ENCODE measurements at places on chromosomes 3 and 15.

GRCh38 chr3:194494951-194495374, 8.2 kb upstream of the ATP13A3 start:
- DNase-seq, result no peak
- H3K36me3 ChIP-seq, result no peaks in the 10 kb centered on the region
- peaks cover 16% of the 10 kb centered on the region for H3K4me1 ChIP-seq

- no peak overlapping the region for H3K27ac ChIP-seq
- peaks cover 78% of the 10 kb centered on the region for H3K27me3 ChIP-seq
- peaks cover 2% of the 10 kb centered on the region for H3K4me1 ChIP-seq
- no peak for DNase-seq
Measured at GRCh38 chr15:36878684-36879262, 221.6 kb downstream of the MEIS2 start.

DNA sequence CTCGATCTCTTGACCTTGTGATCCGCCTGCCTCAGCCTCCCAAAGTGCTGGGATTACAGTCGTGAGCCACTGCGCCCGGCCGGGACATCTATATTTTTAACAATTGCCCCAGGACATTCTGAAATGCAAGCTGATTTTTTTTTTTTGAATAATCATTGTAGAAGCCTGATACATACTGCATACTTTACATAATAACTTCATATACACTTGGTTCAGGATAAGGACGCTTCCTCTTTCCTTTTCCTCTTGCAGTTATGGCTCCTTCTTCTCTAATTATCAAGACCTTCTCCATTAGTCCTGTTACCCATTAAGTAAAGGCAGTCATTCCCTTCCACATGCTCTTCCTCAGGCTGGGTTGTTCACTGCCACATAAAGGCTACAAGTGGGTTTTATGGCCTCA, 58.3 kb downstream of the SLCO3A1 start:
- peaks cover 29% of the 10 kb centered on the region for H3K36me3 ChIP-seq
- no peak overlapping the region for H3K27ac ChIP-seq
- no peak for DNase-seq
- no peak overlapping the region for H3K4me3 ChIP-seq

DNA sequence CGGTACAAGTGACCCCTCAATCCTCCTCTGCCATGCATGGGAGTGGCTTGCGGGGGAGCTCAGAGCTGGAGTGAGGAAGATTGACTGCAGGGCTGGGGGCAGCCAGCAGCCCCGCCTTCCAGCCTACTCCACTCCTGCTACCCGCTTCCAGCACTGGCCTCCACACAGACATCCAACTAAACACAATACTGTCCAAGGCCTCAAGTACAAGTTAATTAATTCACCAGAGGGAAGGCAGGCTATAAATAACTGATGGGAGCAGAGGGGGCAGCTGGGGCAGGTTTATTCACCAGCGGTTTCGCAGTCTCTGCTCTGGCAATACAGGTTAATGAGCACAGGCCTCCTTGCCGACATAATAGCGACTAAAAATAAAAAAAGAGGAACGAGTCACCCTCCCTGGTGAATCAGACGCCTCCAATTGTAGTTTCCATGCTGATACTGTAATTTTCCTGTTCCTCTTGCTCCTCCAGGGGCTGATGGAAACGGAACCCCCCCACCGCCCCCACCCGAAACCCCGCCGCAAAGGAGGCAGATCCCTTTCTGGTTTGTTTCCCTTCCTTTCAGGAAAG, 166.4 kb upstream of the TLE3 start:
- DNase-seq, result no peak
- no peaks in the 10 kb centered on the region for H3K36me3 ChIP-seq
- H3K27me3 ChIP-seq, result peaks cover 55% of the 10 kb centered on the region
- H3K27ac ChIP-seq, result no peak overlapping the region
- no peak overlapping the region for H3K4me3 ChIP-seq

DNA sequence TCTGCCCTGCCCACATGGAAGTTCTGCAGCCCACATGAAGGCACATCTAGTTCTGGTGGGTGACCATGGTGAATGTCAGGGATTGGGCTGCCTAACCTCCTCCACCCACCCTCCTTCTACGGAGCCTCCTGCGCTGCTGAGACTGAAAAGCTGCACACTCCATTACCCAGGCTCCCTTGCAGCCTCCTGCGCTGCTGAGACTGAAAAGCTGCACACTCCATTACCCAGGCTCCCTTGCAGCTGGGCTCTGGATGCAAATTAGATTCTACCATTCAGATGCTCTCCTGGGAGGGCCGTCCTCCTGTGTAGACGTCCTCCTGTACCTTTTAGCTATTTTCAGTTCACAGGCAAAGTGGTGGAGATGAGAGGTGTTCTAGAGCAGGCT, 32.1 kb downstream of the POMGNT2 start:
- DNase-seq, result no peak
- no peaks in the 10 kb centered on the region for H3K27me3 ChIP-seq
- H3K4me1 ChIP-seq, result no peaks in the 10 kb centered on the region
- no peak overlapping the region for H3K4me3 ChIP-seq
- H3K27ac ChIP-seq, result no peak overlapping the region

DNA sequence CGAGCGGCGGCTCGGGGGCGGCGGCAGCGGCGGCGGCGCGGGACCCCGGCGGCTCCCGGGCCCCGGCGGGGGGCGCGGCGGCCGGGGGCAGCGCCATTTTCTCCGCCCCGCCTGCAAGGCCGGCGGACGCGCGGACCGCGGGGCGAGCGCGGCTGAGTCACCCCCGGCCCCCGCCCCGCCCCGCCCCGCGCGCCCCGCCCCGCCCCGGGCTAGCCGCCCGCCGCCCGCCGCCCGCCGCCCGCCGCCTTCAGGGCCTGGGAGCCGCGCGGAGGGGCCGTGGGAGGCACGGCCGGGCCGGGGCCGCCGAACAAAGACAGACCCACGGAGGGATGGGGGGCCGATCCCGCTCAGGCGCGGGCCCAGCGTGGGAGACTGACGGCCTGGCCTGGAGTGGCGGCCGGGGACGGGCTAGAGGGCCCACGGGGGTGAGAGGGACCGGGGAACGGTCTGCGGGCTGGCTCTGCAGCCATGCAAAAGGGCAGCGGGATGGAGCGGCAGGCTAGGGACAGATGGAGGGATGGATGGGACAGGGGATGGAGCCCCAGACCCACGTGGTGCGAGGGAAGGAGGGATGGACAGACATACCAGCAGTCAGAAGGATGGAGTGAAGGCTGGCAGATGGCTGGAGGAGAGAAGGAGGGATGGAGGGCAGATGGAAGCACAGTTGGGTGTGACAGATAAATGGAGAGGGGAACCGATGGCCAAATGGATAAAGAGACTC, at the start of gene EIF4E3:
EIF4E3 (minus strand) TSS at position 132 of the 721 bp plus-strand sequence; CDS start at position 97, 35 bp downstream.
- H3K27me3 ChIP-seq, result no peaks in the 10 kb centered on the region
- peak within 1 kb of the TSS; percentile 94 for H3K4me3 ChIP-seq
- peak within 1 kb of the TSS; percentile 94 for H3K27ac ChIP-seq
- peaks cover 18% of the 10 kb centered on the region for H3K36me3 ChIP-seq

DNA sequence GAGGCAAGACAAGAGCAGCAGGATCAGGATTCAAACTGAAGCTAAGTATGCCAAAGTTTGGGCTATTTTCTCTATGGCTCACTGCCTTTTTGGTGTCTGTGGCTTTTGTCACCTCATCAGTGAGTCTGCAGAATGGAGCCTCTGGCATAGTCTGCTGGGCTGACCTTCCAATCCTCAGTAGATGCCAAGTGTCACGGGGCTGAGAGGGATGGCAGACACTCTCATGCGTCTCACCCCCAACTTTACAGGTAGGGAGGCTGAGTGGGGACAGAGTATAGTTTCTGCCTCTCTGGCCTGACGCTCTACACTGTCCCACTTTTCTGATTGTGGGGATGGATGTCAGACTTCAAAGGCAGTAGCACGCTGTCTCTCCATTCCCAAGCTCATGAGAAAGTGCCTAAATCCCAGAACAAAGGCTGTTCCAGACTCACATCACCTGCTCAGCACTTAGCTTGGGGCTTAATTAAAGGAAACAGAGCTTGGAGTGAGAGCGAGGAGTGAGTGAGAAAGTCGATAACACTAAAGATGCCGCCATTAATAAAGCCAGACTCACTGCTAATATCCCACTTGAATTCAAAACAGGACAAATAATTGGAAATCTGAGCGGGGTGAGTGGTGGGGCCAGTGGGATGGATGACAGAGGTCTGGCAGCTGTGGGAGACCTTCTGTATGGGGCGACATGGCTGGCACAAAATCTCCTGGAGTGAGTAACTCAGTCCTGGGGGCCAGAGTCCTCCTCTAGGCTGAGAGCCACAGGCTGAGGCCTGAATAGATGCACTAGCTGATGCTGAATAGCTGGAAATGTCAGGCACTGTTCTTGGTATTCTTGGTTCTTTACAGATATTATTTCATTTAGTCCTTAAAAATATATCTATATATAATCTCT, 78.4 kb upstream of the MRPS22 start:
- H3K36me3 ChIP-seq, result no peaks in the 10 kb centered on the region
- peaks cover 7% of the 10 kb centered on the region for H3K27me3 ChIP-seq
- H3K4me1 ChIP-seq, result no peaks in the 10 kb centered on the region
- H3K27ac ChIP-seq, result no peak overlapping the region

GRCh38 chr3:35663471-35663870, 24.1 kb downstream of the ARPP21 start:
- DNase-seq, result no peak
- H3K36me3 ChIP-seq, result no peaks in the 10 kb centered on the region
- H3K27me3 ChIP-seq, result no peaks in the 10 kb centered on the region
- H3K4me1 ChIP-seq, result no peaks in the 10 kb centered on the region
- H3K27ac ChIP-seq, result no peak overlapping the region

DNA sequence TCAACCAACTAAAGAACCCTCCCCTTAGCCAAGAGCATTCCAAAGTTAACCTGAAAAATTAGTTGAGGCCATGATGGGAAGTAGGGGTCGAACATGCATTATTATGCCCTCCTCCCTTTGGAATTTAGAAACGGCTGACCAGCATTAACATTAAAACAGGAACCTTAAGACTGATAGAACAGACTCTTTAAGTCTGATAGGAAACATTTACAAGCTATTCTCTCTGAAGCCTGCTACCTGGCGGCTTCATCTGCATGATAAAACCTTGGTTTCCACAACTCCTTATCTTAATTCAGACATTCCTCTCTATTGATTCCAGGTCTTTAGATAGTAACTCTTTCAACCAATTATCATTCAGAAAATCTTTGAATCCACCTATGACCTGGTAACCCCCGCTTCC, 331.0 kb downstream of the CGGBP1 start:
- H3K27ac ChIP-seq, result no peak overlapping the region
- H3K27me3 ChIP-seq, result no peaks in the 10 kb centered on the region
- H3K4me3 ChIP-seq, result no peak overlapping the region
- H3K36me3 ChIP-seq, result no peaks in the 10 kb centered on the region
- H3K4me1 ChIP-seq, result no peaks in the 10 kb centered on the region

GRCh38 chr15:68042156-68042854, 11.8 kb upstream of the PIAS1 start:
- H3K4me3 ChIP-seq, result no peak overlapping the region
- H3K27ac ChIP-seq, result no peak overlapping the region
- DNase-seq, result no peak
- H3K4me1 ChIP-seq, result no peaks in the 10 kb centered on the region
- peaks cover 25% of the 10 kb centered on the region for H3K27me3 ChIP-seq

GRCh38 chr3:12869035-12869621, 27.8 kb upstream of the RPL32 start:
- no peaks in the 10 kb centered on the region for H3K36me3 ChIP-seq
- DNase-seq, result peak; percentile 53
- H3K4me1 ChIP-seq, result peaks cover 11% of the 10 kb centered on the region
- peaks cover 81% of the 10 kb centered on the region for H3K27me3 ChIP-seq
- no peak overlapping the region for H3K27ac ChIP-seq
- H3K4me3 ChIP-seq, result no peak overlapping the region

- H3K27ac ChIP-seq, result peak overlapping the region; percentile 90
- H3K4me1 ChIP-seq, result peaks cover 39% of the 10 kb centered on the region
- H3K4me3 ChIP-seq, result peak overlapping the region; percentile 95
- DNase-seq, result no peak
- H3K27me3 ChIP-seq, result no peaks in the 10 kb centered on the region
Measured at GRCh38 chr3:44511238-44511566, 33.7 kb upstream of the ZNF445 start.

- no peaks in the 10 kb centered on the region for H3K36me3 ChIP-seq
- H3K27ac ChIP-seq, result no peak overlapping the region
- no peak overlapping the region for H3K4me3 ChIP-seq
- DNase-seq, result no peak
- no peaks in the 10 kb centered on the region for H3K4me1 ChIP-seq
Measured at GRCh38 chr3:173739726-173740125, 342.2 kb downstream of the NLGN1 start.

DNA sequence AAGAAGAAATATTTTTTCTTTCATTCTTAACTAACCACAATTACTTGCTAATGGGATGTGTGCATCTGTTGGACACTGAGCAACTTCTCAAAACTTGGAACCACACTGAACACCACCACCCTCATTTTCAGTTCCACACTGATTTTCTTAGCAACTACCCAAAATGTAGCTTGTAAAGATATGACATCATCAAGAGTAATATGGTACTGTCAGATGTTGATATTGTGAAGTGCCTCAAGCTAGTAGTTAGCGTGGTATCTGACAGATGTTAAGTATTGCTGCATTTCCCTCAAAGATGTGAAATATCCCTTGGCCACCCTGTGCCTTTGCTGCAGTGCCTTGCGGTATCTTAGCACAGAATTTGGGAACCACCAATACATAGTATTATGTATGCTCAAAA, 9.3 kb downstream of the RFTN1 start:
- no peak overlapping the region for H3K27ac ChIP-seq
- DNase-seq, result no peak
- no peaks in the 10 kb centered on the region for H3K27me3 ChIP-seq
- H3K36me3 ChIP-seq, result peaks cover 67% of the 10 kb centered on the region
- H3K4me3 ChIP-seq, result no peak overlapping the region
- peaks cover 38% of the 10 kb centered on the region for H3K4me1 ChIP-seq

GRCh38 chr3:38595393-38595792, 54.1 kb downstream of the SCN5A start:
- no peaks in the 10 kb centered on the region for H3K36me3 ChIP-seq
- DNase-seq, result no peak
- no peaks in the 10 kb centered on the region for H3K4me1 ChIP-seq
- H3K4me3 ChIP-seq, result no peak overlapping the region

- H3K36me3 ChIP-seq, result no peaks in the 10 kb centered on the region
- no peaks in the 10 kb centered on the region for H3K4me1 ChIP-seq
- H3K27ac ChIP-seq, result no peak overlapping the region
- no peak for DNase-seq
- H3K27me3 ChIP-seq, result no peaks in the 10 kb centered on the region
Measured at GRCh38 chr3:95886616-95887015, 927.8 kb upstream of the EPHA6 start.

GRCh38 chr15:83106994-83107840, at the start of gene TM6SF1:
Gene TM6SF1, plus strand, starts transcription at chr15:83107645. Its CDS starts 36 bp downstream, at chr15:83107681.
- peaks cover 36% of the 10 kb centered on the region for H3K4me1 ChIP-seq
- H3K4me3 ChIP-seq, result peak within 1 kb of the TSS; percentile 92
- peaks cover 45% of the 10 kb centered on the region for H3K27me3 ChIP-seq
- DNase-seq, result peak; percentile 54

DNA sequence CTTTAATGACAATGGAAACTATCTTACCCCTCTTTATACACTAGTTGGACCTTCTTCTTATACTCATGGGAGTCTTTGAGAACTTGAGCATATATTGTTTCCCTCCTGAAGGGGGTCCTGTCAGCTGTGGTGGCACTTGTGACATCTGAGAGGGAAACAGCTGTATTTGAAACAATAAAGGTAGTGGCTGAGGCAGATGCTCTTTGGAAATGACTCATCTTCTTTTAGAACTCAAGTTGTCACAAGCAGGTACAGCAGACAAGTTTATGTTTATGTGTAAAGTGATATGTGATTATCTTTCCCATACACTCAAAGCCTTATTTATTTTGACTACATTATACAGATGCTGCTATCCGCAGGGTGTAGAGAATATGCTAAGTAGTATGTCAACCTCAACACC, 220.0 kb upstream of the GRM7 start:
- no peak for DNase-seq
- H3K4me3 ChIP-seq, result no peak overlapping the region
- no peaks in the 10 kb centered on the region for H3K27me3 ChIP-seq

GRCh38 chr3:175432376-175433025, 573.4 kb downstream of the NAALADL2 start:
- H3K27ac ChIP-seq, result no peak overlapping the region
- H3K4me3 ChIP-seq, result no peak overlapping the region

Data from activated naive CD4-positive, alpha-beta T cell treated with anti-CD3 and anti-CD28 coated beads, Interleukin-2, amount 10 ng/mL, durations not matched to agents 7 days and 5 days (primary cell).